Spinal cord (tissue), 10 donors: ENCODE measurements at places on chromosomes 3 and 15.

GRCh38 chr3:70738291-70738681, 425.8 kb upstream of the MDFIC2 start:
- DNase-seq, result no peak

- DNase-seq, result no peak
Observed at GRCh38 chr3:138877226-138877625, 42.5 kb upstream of the PIK3CB start.

- no peak for DNase-seq
Observed at GRCh38 chr3:177713928-177714900, 516.9 kb upstream of the TBL1XR1 start.

GRCh38 chr3:151315136-151315535, 1.5 kb downstream of the GPR87 start:
- no peak for DNase-seq

- no peak for DNase-seq
Observed at GRCh38 chr15:49040151-49040550, 6.1 kb downstream of the SECISBP2L start.

DNA sequence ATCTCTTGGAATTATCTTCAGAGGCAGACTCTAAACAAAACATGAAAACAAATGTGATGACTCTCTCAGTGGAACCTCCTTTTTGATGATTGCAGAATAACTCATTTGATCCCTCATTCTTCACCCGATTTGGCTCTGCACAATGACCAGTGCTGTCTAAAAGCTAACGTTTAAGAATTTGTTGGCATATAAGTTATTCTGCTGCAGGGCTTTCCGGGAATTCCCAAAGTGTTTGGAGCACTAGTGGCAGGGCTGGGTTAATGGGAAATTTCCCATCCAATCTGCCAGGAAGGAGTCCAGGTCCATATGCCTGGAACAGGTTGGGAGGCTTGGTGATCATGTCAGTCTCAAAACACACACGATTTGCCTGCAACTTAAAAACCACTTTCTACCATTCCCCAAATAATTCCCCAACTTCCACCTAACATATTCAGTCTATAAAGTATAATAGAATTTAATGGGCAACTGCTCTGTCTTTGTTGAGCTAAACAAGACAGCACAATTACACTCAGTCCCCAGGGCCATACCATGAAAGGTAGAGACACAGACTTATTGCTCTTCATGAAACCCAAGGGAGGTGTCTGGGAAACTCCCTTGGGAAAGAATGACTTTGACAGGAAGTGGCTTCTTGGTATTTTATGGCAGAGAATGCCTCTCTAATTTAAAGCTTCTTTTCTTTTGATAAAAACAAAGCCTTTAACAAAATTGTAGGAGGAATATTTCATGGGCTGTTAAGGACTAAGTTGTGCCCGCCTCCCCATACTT, 38.0 kb downstream of the ARRDC4 start:
- DNase-seq, result no peak

DNA sequence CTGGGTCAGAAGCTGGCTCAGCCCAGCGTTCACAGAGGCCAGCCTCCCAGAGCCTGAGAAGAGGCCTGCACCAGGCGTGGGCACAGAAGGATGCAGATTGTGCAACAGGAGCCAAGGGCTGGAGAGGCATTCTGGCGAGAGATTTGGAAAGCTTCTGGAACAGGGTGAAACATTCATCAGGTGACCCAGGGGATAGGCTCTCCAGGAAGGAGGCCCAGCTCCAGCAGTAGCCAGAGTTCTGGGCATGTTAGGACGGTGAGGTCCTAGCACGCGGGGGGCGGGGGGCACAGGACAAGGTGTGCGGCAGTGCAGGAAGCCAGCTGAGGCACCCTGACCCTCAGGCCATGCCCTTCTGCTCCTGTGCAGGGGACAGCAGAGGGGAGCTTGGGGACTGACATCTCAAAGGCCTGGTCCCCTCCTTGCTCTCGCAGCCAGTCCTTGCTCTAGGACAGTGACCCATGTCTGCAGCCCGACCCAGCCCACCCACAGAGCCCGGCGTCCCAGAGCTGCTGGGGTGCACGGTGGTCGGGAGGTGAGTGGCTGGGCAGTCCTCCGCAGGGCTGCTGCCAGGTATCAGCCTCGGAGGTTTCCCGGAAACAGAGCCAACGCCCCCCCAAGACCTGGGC, 111.7 kb upstream of the KLF13 start:
- no peak for DNase-seq

GRCh38 chr3:161558236-161558635, 61.6 kb downstream of the OTOL1 start:
- DNase-seq, result peak; percentile 59

GRCh38 chr3:108862865-108863798, 40.5 kb downstream of the TRAT1 start:
- DNase-seq, result no peak

DNA sequence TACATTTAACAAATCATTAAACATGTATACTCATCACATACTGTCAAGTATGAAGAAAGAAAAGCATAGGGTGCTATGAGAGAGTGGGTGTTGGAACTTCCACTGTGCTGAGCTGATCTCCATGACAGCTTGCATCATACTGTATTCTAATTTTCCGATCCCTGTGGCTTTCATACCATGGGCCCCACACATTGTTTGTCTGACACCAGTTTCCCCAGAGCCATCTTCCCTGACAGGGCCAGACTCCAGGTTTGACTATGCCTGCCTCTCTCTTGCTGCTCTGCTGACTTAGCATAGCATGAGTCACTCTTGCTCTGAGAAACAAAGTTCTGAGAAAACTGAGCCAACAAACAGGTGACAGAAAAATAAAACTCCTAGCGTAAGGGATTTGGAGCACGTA, 37.0 kb upstream of the CASR start:
- DNase-seq, result no peak

DNA sequence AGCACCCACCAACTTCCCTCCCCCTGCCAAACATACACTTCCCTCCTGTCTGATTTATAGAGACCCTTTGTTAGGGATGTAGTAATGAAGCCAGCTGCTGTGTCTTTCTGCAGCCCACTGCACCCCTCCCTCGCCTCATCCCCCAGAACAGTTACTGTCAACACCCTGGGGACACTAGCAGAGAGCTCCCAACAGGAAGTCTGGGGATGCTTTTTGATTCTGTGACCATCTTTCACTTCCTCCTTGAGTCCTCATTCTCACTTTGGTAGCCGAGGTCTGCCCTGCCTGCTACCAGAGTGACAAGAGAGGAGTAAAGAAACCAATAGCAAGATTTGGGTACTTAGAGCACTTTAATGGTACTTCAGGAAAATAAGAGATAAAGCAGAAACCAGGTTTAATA, 201.6 kb downstream of the SATB1 start:
- no peak for DNase-seq

- no peak for DNase-seq
Observed at GRCh38 chr3:13427662-13428603, 7.8 kb upstream of the NUP210 start.

DNA sequence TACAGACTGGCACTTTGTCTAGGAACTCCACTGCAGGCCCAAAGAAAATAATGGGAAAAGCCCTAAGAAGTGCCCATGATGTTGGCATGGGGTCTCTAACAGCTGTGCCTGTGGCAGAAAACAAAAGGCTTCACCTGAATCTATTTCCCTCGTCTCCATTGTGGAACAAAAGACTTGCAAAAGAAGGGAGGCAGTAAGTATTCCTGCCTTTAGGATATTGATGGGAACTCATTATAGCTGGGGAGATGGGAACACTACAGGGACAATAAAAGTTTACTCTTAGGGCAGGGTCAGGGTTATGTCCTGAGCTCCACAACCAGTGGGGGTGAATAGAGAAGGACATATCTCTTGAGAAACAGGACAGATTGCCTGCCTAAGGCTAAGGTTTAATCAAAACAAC, 930.6 kb upstream of the EPHA6 start:
- DNase-seq, result no peak

DNA sequence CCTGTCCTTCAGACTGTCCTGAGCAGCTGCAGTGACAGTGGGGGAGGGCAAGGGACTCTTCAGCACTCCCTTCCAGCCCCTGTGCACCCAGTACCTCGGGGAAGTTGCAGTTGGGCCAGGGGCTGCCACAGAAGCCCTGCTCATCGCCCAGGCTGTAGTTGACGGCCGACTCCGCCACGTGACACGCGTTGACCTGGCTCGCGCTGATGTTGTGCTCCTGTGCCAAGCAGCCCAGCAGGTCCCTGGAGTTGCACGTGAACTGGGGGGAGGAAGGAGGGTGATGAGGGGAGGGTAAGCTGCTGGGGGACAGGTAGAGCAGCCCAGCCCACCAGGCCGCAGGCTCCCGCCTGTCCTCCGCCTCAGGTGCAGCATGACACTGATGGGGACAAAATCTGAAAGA, 101.2 kb downstream of the SEC22A start:
- no peak for DNase-seq

DNA sequence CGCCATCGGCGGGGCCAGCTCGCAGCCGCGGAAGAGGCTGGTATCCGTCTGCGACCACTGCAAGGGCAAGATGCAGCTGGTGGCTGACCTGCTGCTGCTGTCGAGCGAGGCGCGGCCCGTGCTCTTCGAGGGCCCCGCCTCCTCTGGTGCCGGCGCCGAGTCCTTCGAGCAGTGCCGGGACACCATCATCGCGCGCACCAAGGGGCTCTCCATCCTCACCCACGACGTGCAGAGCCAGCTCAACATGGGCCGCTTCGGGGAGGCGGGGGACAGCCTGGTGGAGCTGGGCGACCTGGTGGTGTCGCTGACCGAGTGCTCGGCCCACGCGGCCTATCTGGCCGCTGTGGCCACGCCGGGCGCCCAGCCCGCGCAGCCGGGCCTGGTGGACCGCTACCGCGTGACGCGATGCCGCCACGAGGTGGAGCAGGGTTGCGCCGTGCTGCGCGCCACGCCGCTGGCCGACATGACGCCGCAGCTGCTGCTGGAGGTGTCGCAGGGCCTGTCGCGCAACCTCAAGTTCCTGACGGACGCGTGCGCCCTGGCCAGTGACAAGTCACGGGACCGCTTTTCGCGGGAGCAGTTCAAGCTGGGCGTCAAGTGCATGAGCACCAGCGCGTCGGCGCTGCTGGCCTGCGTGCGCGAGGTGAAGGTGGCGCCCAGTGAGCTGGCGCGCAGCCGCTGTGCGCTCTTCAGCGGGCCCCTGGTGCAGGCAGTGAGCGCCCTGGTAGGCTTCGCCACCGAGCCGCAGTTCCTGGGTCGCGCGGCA, 1.8 kb downstream of the TLNRD1 start:
- peak; percentile 8 for DNase-seq

DNA sequence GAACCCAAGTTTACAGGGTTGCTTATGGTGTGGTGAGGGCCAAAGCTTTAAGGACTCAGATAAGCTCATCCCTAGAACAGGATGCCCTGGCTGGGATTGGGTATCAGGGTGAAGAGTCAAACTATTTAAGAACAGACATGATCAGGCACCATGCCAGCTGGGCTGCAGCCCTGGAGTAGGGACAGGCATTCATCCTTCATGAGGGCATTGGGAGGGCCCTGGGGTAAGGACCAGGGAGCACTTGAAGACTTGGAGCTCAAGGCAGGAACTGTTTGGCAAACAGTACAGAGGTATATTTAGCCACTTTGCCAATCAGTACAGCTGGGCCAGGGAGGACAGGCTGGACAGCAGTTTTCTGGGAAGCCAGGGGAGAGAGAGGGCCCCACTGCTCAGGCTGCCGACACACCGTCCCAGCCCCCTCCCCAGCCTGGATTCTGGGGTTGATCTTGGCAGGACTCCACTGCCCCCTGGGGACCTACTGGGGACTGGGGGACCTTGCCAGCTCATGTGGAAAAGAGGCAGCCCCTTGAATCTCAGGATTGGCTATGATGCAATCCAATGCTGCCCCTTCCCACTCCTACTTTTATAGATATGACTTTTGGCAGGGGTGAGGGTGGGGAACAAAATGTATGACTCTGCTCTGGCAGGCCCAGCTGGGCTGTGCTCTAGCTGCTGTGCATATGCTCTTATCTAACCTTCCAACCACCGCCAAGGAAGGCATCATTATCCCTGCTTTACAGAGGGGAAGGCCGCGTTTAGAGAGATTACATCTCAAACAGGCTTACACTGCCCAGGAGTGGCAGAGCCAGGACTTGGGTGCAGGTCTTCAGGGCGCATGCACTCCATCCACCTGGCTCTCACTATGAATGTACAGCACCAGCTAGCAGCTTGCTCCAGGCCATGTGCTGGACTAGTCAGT, 2.3 kb downstream of the PLA2G4E start:
- DNase-seq, result no peak
